ENCODE measurements at places on chromosomes 6 and 20.

DNA sequence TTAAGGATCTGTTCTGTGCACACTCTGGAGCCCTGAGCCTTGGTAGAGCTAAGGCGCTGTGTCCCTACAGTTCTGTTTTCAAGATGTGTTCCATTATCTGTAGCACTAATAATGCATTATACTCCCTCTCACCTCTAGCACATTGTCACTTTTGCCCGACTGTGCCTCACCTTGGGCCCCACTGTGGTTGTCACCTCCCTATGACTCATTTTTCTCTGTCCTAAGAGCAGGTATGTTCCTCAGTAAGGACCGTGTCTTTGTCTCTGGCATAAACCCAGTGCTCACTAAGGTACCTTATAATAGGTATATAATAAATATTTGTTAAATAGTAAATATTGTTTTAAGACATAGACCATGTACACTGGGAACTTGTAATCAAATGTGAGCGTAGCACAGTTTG, 942.5 kb upstream of the CITED2 start:
- no peak for DNase-seq

GRCh38 chr6:159829526-159829925, 29.4 kb downstream of the PNLDC1 start:
- DNase-seq: no peak

- no peak for DNase-seq
Measured at GRCh38 chr6:2632368-2632767, 118.4 kb downstream of the MYLK4 start.

- no peak for DNase-seq
Measured at GRCh38 chr6:162705736-162706135, 21.8 kb downstream of the PRKN start.

DNA sequence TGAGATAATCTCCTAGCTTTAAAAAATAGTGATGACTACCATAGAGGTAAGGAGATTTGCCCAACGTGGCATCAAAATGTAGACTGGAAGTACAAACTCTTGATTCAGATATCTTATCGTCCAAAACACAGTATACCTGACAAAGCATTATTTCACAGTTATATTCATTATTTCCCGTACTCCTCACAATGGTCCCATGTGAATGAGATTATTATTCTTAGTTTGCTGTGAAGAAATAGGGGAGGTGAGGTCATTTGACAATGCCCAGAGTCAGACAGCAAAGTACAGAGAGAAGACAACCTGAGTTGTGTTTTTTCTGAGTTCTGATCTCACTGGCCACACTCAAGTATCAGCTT, 1.2 kb upstream of the TFB1M start:
- no peak for DNase-seq

- peak; percentile 72 for DNase-seq
Measured at GRCh38 chr6:51959744-51960383, 127.5 kb downstream of the PKHD1 start.

GRCh38 chr6:125910527-125910926, 46.0 kb upstream of the HINT3 start:
- DNase-seq: no peak

GRCh38 chr6:63333440-63333839, 13.7 kb upstream of the LGSN start:
- DNase-seq: no peak

DNA sequence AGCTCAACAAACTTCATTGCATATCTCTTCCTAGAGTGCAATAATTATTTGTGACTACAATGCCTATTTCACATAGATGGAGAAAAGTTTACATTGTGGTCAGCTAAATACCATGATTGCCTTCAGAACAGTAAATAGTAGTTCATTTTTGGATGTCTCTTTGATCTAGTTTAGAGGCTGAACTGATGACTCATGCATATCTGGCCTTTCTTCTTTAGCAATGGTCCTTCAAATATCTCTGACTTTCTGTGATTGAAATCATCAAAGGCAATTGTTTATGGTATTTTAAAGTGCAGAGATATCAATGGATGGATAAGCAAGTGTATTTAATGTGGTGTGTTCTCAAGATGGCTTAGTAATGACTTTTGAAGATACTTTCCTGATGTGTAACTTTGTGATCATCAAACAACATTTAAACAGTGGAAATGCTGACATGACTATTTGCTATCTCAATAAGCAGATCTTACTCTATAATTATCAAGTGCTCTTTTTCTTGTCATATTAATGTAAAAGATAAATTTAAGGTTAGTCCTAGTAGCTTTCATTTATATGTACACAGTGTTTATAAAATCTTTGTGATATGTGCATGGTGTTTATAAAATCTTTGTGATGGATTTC, 523.7 kb upstream of the SLC35B3 start:
- DNase-seq: no peak

DNA sequence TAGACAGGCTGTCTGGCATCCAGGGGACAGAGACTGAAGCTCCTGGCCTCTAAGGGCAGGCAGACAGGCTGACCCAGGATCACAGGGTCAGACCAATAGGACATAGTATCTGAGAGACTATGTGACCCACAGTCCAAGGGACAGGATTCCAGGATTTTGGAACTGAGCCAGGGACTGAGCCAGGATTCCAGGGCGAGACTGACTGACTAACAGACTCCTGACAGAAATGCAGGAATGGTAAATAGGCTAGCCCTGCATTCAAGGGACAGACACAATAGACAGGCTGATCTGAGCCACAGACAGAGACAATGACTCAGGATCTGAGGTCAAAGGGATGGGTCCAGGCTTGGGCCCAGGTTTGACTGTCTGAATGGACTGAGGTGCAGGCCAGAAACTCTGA, 19.8 kb downstream of the XKR7 start:
- DNase-seq: no peak

- DNase-seq: no peak
Measured at GRCh38 chr6:165984729-165985275, 182.8 kb downstream of the TBXT start.

DNA sequence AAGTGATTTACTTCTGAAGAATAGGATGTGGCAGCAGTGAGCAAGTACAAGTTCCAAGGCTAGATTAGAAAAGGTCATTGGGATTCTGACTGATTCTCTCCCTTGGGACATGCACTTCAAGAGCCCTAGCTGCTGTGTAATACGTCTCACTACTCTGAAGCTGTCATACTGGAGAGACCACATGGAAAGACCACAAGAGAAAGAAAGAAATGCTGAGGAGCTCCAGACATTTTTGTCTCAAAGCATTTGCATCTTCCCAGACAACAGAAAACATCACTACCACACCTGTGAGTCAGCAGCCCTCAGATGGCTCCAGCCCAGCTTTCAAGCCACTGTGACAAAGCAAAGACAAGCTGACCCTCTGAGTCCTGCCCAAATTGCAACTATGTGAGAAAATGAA, 20.7 kb downstream of the TENT5A start:
- DNase-seq: no peak

DNA sequence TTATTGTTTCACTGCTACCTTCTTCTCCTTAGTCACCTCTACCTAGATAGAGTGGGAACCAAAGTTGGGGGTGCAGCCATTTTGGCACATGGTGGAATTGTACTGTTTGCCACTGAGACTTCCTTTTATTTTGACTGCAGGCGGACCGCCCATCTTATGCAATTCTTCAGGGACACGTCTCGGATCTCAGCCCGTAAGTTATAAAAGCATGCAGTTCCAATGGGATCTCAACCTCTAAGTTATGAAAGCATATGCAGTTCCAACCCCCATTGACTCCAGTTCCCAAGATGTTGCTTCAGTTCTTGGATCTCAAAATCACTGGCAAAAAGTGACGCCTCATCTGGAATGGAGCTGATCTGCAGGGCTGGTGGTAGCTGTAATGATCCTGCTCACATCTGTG, 41.2 kb upstream of the CDH4 start:
- no peak for DNase-seq

- DNase-seq: no peak
Measured at GRCh38 chr6:130118236-130118635, 99.9 kb downstream of the L3MBTL3 start.

GRCh38 chr6:86936834-86937218, 502 bp upstream of the HTR1E start:
- DNase-seq: no peak

- DNase-seq: no peak
Measured at GRCh38 chr20:53201588-53201987, 229.4 kb downstream of the TSHZ2 start.

GRCh38 chr20:57968120-57968519, 258.3 kb upstream of the PMEPA1 start:
- no peak for DNase-seq

GRCh38 chr6:130679684-130680083, 147.5 kb upstream of the SMLR1 start:
- no peak for DNase-seq

DNA sequence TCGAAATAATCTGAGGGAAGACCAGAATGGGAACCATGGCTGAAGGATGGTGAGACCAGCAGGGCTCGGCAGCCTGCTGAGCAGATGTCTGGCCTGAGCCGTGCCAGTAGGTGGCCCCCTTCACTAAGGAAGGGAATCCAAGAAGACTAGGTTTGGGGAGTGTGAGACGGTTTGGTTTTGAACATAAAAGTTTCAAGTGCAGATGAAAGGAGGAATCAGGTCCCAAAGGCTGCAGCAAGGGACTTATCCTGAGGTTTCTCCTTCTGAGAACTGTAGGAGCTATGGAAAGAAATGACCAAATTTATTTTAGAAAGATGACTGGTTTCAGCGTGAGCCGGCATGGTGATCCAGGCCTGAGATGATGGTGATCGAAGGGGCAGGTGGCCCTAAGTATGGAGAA, 4.6 kb upstream of the OSER1 start:
- peak; percentile 78 for DNase-seq

DNA sequence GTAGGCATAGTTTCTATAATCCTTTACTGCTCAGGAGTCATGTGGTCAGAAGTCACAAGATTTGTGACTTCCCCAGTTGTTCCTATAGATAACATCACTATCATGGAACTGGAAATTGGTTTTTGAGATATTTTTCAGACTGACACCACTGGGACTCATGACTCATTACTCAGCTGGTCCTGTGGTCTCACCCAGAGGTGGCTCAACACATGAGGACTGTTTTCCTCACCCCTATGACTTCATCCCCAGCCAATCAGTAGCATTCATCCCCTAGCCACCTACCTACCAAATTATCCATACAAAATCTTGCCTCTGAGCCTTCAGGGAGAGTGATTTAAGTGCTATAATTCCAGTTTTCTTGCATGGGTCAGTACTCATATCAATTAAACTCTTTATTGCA, 1217.7 kb downstream of the EPHA7 start:
- DNase-seq: no peak

DNA sequence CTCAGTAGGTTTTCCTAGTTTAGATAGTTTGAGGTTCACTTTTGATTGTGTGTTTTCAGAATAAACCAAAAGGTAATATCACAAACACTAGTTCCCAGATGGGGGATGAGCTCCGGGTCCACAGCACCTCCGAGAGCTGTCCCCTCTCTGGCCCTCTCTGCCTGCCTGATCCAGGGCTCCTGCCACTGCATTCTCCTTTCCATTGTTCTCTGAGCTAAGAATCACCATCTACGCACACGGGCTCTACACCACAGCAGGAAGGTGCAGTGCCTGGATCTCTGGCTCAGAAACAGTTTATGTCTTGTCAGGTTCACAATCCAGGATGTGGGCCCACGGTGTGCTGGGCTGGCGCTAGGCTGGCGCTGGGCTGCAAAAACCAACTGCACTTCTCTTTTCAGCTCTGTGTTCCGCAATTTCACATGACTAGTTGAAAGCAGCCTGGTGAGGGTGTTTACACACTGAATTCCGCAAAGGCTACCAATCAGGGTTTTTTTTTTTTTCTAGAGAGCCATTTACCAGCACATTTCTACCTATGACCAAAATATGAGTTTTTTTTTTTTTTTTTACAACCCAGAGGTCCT, 167.5 kb downstream of the SOD2 start:
- DNase-seq: no peak

DNA sequence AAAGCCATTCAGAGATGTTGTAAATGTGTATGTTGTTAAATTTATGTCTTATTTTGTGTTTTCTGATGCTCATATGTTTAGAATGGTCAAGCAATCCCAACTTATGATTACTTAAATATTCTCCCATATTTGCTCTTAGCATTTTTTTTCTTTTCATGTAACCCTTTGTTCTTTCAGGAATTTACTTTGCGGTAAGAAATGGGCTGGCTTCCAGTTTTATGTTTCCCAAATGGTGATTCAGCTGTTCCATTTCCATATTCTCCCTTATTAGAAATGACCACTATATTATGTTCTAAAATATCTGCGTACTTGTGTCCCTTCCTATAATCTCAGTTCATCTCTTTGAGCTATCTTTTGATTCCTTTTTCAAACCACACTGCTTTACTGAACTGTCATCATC, 113.7 kb downstream of the CDH26 start:
- DNase-seq: no peak

- no peak for DNase-seq
Measured at GRCh38 chr6:39801456-39802251, 9.5 kb downstream of the DAAM2 start.

GRCh38 chr6:98323605-98324004, 510.8 kb upstream of the POU3F2 start:
- no peak for DNase-seq
